Inflammatory macrophage (primary cell): ENCODE measurements at places on chromosomes 3 and 15.

DNA sequence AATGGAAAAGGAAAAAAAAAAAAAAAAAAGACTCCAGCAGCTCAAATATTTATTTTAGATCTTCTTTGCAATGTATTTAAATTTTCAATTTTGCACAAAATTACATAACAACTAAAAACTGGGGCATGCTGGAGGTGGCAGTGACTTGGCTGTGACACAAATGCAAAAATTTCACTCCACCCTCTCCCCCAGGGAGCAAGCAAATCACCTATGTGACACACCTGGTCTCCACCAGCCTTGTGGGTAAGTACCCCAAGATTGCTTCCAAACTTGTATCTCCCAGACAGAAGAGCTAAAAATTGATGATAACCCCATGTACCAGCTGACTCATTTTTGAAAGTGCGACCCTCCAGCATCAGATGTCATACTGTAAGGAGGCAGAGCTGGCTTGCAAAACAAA, 32.0 kb downstream of the UBE3A start:
- no peak for DNase-seq

GRCh38 chr15:69692342-69692741, 239.7 kb downstream of the RPLP1 start:
- no peak for DNase-seq

GRCh38 chr3:37504583-37505357, 330.4 kb upstream of the LRRFIP2 start:
- DNase-seq, result no peak

GRCh38 chr3:60542995-60543394, 708.3 kb downstream of the FHIT start:
- DNase-seq, result no peak

GRCh38 chr3:51581524-51581923, 43.0 kb downstream of the RAD54L2 start:
- no peak for DNase-seq

- DNase-seq, result no peak
These were observed 22.6 kb upstream of the IP6K2 start for GRCh38 chr3:48739617-48739954.

DNA sequence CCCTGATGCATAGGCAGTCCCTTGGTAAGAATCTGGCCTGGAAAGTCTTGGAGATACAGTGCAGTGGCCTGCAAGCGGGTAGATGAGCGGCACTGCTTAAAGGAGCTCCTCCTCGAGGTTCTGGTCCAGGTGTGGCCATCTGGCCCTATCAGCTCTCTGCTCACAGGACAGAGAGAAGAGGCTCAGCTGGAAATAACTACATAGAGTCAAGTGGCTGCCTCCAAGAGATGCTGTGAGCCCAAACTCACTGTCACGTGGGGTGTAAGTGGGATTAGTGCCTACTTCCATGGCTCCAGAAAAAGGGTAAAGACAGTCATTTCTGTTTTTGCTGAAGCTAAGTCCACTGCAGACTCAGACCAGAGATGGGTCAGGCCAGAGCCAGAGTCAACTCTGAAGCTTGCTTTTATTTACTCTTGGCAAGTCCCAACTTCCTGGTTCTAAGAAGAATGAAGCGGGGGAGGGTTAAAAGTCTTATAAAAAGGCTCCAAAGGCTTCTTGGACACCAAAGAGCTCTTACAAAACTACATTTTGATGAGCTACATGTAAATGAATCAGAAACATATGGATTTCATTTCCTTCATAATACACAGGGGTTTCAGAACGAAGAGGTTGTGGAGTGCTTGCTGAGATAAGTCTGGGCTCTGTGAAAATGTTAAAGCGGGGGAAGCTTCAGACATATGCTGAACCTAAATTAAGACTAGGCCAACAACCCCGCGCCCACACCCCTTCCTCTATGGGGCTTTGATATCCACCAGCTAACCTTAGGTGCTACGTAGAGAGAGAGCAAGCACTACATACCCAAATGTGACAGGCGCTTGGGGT, 77.1 kb downstream of the PDZRN3 start:
- no peak for DNase-seq

DNA sequence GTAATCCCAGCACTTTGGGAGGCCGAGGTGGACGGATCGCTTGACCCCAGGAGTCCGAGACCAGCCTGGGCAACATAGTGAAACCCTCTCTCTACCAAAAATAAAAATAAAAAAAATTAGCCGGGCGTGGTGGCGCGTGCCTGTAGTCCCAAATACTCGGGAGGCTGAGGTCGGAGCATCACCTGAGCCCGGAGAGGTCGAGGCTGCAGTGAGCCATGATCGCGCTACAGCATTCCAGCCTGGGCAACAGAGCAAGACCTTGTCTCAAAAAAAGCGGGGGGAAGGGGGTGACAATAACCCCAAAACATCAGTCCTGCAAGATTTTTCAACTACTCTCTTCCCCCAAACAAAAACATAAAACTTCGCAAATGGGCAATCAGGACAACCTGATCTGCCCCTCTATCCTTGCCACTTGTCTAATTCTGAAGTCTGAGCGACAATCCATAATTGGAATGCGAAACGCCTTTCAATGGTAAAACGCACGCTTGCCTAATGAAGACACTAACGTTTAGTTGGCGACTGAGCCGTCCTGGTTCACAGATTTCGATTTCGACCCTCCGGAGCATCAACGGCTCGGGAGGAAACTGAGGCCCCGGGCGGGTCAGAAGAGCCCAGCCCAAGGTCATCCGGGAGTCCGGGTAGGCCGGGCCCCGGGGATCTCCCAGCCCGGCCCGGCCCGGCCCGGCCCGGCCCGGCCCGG, 868 bp downstream of the BTBD1 start:
- no peak for DNase-seq

- no peak for DNase-seq
These were observed 29.1 kb downstream of the ALPK3 start for GRCh38 chr15:84846269-84846668.

DNA sequence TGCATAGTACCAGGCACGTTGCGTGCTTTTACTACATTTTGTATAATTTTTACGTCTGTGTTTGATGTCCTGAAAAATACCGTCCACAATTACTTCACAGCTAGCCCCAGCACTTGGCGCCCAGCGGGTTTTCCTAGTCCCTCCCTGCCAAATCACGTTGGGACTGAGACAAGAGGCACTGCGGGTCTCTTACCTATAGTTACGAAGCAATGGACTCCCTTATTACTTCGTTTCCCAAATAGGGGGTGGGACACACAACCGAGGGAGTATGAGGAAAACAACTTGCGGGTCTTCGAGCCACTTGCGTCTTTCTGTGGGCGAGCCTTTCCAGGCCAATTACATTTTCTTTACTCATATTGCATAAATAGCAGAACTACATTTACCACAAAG, 620 bp upstream of the CMSS1 start:
- no peak for DNase-seq

GRCh38 chr15:94972314-94972713, 741.0 kb downstream of the MCTP2 start:
- DNase-seq, result no peak

DNA sequence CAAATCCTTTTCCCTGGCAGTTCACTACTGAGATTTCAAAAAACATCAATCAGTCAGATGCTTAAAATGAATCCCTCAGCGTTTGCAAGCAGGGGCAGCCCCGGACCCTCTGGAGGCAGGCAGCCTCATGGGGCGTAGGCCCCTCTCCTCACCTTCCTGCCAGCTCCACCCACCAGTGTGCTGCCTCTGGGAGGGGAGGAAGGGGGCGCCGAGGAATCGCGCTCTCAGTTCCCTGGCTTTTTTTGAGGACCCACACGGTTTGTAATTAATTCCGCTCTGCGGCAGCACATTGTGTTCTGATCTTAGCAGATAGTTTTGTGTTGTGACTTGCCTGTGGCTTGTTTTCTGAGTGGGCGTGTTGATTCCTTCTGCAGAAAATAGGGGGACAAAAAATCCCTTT, 159.9 kb downstream of the KLF13 start:
- no peak for DNase-seq

- DNase-seq, result peak; percentile 49
These were observed 10.4 kb upstream of the VIPR1 start for GRCh38 chr3:42491881-42492507.

DNA sequence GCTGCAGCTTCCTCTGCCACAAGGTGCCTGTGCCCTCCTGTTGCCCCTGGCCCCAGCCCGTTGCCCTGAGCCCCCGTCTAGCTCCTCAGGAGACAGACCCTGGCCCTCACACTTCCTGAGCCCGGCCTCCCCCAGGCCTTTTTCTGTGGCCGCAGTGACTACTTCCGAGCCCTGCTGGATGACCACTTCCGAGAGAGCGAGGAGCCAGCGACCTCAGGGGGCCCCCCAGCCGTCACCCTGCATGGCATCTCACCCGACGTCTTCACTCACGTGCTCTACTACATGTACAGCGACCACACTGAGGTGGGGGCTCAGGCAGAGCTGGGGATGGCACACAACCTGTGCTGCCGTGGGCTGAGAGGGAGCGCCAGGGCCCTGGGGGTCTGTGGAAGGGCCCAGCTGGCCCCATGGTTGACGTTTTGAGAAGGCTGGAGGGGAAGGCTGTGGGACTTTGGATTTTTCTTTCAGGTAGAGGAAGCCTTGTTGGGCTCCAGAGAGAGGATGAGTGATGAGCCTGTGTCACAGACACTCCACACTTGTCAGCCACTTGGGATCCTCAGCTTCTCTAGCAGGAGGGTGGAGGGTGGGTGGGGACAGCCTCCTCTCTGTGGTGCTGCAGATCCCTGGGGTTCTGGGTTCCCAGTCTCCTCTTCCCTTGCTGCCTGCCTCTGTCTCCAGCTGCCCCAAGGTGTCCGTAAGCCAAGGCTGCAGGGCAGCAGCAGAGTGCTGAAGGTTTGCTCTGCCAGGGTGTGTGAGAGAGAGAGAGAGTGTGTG, 5.0 kb downstream of the ABTB1 start:
- no peak for DNase-seq

- no peak for DNase-seq
These were observed 171.2 kb downstream of the KLF13 start for GRCh38 chr15:31497838-31498237.

GRCh38 chr3:71160785-71161546, 422.6 kb downstream of the FOXP1 start:
- no peak for DNase-seq

DNA sequence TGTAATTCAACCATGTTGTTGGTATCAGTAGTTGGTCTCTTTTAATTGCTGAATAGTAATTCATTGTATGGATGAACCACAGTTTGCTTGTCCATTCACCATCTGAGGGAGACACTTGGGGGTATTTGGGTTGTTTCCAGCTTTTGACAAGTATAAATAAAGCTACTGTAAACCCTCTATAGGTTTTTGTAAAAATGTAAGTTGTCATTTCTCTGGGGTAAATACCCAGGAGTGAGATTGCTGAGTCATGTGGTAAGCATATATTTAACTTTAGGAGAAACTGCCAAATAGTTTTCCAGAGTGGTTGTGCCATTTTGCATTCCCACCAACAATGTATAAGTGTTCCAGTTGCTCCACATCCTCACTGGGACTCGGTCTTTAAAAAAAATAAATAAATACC, 15.4 kb upstream of the LHFPL4 start:
- DNase-seq, result no peak

DNA sequence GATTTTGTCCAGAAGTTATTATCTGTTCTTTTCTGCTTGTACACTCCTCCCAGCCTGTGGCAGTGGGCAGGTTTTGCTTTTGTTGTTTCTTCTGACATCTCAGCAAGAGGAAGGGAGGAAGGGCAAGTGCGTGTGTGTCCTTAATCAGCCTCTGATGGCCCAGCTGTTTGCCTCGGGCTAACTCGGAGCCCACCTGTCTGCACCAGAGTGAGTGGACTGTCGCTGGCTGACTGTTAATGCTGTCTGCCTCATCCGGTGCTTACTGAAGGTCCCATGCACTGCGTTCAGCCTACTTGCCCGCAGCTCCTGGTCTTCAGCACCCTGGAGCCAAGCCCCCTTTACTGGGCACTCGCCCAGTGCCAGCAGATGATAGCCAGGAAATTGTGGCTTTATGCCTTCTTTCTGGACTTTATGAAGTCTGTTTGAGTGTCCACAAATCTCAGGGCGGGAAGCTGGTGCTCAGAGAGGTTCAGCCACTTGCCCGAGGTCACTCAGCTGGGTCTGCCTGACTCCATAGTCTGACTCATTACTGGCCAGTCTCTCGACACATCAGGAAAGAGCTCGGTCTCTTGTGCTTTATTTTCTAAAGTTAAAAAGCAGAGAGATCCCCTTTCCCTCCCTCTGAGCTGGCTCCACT, 89.5 kb downstream of the CHRNA7 start:
- DNase-seq, result no peak

GRCh38 chr3:26624209-26624765, 1.7 kb downstream of the LRRC3B start:
- DNase-seq, result no peak

DNA sequence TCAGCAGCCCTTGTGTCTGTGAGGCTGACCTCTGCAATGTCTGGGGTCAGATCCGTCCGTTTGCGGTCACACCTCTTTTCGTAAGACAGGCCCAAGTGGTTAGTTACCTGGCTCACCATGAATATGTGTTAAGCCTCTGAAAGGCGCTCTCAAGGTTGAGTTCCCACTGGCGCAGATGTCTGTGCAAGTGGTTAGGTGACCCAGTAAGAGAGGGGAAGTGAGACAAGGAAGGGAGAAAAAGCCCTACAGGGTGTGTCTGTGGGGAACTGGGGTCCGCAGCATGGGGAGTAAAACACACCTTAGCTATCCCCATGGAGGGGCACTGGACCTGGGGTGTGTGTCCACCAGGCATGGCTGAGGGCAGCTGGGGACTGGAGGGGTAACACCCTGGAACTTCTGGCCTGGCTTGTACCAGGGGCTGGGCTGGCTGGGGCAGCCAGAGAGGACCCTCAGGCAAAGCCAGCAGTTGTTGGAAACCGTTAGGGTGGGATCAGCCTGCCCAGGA, 391.6 kb upstream of the PROK2 start:
- DNase-seq, result peak; percentile 15

DNA sequence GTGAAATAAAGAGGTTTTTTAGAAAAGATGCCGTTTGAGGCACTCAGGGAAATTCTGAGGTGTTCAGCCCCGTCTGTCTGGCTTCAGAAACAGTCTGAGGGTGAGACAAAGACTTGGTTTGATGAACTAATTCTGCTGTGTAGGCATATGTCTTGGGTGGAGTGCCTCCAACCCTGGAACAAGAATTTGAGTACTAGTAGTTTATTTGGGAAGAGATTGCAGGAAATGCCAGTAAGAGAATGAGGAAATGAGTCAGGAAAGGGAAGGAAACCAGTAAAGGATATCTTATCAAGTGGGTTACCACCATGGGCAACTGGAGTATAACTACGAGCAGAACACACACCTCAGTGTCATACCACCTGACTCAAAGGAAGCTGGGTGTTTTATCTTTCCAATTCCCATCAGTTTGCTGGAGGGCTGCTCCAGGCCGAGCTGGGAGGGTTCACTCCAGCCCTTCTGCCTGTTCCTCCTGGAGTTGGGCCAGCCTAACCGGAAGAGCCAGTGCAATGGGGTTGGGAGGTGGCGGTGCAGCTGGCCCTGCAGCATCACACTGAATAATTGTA, 75.3 kb downstream of the TGFBR2 start:
- DNase-seq, result no peak
